ENCODE measurements at places on chromosomes 13 and 19. TPM values are rescaled to one million over a fixed set of nuclear protein-coding genes. Genes with fewer than 3 reads are reported as not detected.

- no peak for ATAC-seq
Measured at GRCh38 chr19:14514215-14514863, 3.9 kb downstream of the DNAJB1 start.

- no peak for ATAC-seq
Measured at GRCh38 chr19:6970443-6970842, 50.8 kb downstream of the MBD3L2B start.

DNA sequence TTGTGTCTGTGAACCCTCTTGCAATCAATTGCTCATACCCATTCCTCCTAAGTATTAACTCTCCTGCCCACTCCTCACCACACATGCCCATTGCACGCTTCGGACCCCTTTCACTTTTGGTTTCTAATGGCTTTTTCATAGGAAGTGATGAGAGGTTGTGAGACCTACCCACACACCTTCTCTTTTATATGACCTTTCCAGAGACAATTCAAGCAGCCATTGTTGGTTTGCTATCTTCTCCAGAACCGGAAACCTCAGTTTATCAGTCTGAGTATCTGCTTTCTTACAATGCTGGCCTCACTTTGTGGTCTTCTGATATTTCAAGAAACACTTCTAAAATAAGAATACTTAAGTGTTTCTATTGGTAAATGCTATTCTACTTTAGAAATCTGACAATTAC, 1550.8 kb upstream of the SLC10A2 start:
- no peak for ATAC-seq

DNA sequence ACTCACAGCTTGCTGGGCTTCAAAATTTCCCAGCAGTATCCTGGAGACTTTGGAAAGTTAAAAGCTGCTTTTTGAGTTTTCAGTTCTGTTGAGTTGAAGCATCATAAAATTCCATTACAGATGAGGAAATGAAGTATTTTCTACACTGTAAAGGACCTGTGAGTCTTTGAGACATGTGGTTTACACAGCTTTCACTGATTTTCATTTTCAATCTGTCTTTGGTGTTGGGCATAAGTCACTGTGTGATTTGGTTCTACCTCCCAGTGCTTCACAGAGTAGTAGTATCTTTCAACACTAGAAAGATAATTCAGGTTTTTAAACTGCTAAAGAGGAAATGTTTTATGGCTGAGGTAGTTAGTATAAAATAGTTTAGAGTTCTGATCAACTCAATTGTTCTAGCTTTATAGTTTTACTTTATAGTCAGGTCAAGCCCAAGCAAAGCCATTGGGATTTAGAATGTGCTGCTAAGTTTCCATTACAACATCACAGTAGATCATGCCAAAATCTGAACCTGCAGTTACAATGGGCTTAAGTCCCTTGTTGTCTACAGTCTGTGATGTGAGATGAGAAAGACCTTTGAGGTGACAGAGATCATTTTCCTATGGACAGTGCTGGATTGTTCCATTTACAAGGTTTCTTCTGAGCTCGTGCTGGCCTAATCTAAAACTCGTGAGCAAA, 161.6 kb downstream of the FLT1 start:
- ATAC-seq: no peak

The NAXD gene
- total RNA-seq: 21.4 TPM

DNA sequence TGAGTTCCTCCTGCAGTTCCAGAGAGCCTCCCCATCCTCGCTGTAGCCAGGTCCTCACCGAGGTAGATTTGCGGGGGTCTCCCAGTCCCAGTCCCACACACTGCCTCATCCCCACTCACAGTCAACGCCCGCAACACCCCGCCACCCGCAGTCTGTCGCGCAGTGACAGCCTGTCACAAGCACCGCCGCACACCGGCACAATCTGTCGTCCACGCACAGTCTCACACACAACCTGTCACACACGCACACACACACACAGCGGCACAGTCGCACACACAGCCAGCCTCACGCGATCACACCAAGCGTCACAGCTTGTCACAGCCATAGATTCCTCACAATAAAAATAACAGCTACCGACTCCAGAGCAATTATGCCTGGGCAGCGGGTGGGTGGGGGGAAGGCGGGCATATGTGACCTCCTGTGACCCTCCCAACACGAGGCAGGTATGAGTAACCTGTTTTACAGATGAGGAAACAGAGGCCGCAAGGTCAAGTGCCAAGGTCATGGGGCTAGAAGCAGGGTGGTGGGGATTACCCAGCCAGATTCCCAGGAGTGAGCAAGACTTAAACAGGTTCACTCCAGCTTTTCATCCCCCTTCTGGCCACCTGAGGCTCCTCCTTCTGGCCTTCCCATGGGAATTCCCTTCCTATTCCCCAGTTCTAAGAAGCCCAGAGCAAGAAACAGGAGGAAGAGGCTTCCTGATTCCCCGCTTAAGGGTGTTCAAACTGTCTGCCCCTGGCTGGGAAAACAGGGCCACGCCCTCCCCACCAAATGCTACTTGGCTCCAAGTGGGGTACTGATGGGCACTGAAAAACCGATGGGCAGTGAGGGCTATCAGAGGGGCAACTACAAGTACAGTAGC, 13.9 kb downstream of the NFIX start:
- no peak for ATAC-seq

DNA sequence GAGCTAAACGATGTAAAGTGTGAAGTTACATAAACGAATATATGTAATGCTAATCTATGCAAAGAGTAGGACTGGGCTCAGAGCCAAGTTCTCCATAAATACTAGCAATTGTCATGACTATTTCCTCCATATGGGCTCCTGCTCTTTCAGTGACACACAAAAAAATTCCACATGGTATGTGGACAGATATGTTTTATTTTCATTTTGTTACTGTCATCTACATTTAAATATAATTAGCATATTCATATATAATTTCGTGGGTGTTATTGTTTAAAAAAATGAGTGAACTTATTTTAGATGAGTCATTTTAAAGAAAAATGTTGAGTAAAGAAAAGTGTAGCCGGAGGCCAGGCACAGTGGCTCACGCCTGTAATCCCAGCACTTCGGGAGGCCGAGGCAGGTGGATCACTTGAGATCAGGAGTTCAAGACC, 5.0 kb upstream of the IGSF23 start:
- no peak for ATAC-seq

DNA sequence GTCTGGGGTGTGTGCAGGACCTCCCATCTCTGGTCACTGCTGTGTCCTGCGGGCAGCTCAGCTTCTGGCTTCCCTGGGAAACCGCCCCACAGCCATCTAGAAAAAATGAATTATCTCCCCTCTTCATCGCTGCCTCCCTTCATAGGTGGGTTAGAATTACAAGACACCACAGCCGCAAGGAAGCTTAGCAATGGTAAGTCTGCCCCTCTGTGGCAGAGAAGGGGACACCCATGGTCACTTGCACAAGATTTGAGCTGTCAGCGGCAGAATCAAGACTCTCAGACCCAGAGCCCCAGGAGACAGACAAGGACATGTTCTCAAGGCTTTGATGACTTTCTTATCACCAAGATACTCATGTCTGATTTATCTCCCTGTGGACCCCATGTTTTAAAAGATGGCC, 110.8 kb upstream of the PABPC3 start:
- no peak for ATAC-seq

GRCh38 chr19:41064974-41065569, 23.2 kb upstream of the CYP2A13 start:
- no peak for ATAC-seq

DNA sequence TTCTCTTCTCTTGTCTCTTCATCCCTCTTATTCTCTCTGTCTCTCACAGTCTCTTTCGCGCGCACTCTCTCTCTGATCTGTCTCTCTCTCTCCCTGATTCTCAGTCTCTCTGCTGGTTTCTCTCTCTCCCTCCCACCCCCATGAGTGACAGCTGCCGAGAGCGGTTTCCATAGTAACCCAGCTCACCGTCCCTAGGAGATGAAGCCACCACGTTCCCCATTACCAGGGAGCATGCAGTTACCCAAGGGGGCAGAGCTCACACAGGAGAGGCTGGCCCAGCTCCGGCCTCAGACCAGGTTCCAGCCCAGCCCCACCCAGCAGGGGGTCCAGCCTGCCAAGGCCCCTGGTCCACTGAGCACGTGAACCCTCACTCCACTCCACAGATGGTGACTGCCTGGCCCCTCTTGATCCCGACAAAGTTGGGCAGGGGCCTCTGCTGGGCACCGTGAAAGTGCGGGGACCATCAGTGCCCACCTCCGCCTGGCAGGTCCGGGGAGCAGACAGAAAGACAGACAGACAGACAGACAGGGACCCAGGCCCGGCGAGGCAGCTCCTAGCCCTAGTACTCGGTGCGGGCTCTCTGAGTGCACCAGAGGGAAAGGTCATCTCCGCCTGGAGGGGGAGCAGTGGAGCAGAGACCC, 50.6 kb downstream of the CELF5 start:
- no peak for ATAC-seq

Data from esophagus mucosa (tissue), 1 donor.